Activated CD4-positive, alpha-beta memory T cell treated with anti-CD3 and anti-CD28 coated beads, Interleukin-2, amount 10 ng/mL, durations not matched to agents 7 days and 5 days (primary cell): ENCODE measurements at places on chromosomes 2 and 18.
A peak's percentile ranks its signal among the peaks of the same experiment; 100 is the strongest.

GRCh38 chr2:235934774-235935484 is 233.3 kb downstream of the GBX2 start:
- no peak for DNase-seq

DNA sequence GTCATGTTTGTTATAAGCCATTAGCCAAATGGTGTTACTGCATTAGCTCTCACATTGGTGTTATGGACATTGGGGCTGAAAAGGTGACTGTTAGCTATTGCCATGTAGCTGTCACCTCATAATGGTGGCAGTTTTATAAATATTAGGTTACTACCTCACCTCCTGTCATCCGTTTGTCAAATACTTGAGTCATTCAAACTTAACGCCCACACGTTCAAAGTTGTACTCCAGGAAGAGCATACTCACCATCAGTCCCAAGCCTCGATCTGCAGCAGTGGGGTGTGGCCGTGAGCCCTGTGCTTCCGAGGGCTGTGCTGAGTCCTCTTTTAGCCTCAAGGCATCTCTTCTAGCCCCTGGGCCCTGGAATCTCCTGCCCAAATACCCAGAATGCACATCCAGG is 87.3 kb downstream of the PDK1 start:
- no peak for DNase-seq

DNA sequence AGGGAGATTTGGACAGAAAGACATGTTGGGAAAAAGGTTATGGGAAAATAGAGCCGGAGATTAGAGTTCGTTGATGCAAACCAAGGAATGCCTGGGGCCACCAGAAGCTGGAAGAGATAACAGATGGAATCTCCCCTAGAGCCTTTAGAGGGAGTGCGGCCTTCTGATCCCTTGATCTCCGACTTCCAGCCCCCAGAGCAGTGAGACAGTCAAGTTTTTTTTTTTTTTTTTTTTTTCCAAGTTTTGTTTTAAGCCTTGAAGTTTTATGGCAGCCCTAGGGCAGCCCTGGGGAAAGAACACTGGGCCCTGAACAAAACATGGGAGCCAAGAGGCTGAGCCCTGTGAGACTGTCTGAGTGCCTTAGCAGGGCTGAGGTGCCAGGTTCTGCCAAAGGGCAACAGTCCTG is 6.5 kb downstream of the DGKD start:
- no peak for DNase-seq

DNA sequence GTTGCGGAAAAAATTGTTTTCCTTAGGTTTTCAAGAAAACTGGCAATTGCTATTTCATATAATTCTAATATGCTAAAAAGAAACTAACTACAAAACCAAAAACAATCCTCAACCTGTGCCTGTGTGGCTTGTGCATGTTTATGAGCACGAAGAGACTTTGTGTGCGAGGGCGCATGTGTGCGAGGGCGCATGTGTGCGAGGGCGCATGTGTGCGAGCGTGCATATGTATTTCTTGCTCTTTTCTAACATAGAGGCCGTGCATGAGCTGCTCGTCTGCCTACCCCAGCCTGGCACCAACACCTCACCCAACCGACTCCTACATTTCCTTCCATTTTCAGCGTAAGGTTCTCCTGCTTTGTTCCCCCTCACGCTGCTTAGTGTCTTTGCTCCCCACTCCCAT is 211.6 kb downstream of the DOK6 start:
- no peak for DNase-seq

DNA sequence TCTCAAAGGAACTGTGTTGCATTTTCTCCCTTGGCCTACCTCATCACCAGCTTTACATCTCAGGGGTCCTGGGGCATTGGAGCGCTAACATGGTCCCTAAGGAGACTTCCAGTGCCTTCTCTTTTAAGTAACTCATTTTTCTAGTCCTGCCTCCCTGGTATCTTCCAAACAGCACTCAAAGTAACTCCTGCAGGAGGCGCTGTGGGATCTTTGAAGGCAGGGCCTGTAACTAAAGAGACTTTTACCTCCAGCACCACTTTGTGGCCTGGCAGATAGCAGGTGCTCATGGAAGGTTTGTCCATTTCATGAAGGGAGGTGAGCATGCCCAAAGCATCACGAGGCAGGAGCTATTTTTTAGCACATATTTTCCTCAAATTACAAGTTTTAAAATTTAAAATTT is 411.0 kb upstream of the GYPC start:
- peak; percentile 41 for DNase-seq

GRCh38 chr18:54812885-54813284 is 15.4 kb upstream of the RAB27B start:
- peak; percentile 51 for DNase-seq

DNA sequence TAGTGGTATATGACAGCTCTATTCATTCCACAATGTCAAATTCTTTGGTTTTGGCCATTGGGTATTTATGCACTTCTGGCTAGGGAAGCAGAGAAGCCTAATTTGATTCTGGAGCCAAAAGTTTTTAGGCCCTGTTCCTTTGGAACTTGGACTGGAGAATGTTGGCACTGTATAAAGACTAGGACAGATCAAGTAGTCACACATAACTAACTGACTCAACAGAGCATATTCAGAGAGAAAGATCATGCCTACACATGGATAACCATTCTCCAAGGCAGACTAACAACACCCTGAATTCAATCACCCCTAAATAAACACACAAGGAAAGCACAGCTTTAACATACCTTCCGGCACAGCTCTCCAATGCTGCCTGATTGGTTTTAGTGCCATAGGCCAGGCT is 62.9 kb downstream of the ARHGAP15 start:
- DNase-seq, result no peak

GRCh38 chr18:22060361-22060760 is 109.0 kb upstream of the GATA6 start:
- no peak for DNase-seq

DNA sequence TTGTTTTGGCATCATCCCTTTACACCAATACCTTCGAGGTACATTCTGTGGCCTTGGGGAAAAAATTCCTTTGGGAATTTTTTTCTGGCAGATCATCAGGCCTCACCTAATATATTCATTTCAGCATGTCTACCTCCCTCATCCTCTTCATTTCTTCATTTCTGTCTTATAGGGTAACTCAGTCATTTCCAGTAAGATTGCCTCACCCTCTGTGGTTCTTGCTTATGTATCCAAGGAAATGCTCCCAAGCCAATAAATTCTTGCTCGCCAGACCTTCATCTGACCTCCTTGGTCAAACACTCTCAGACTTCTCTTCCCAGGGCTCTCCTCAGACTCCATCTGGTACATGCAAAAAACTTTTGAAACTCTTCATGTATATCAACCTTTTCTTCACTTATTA is 265.6 kb downstream of the TMX3 start:
- DNase-seq, result no peak

DNA sequence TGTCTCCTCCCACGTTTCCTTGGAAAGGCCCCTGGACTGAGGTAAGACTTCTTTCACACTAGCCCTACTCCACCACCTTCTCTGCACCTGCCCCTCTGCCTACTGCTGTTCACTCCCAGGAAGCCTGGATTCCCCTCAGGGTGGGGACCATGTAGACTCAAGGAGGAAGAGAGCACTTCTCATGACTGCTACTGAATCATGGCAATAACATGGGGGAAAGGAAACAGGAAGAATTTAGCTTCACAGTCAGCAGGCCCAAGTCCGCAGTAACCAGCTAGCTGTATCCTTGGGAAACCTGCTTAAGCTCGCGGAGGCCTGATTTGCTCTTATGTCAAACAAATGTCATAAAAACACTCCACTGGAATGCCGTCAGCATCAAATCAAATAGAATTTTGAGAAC is 126.2 kb upstream of the CAPN13 start:
- DNase-seq, result no peak

DNA sequence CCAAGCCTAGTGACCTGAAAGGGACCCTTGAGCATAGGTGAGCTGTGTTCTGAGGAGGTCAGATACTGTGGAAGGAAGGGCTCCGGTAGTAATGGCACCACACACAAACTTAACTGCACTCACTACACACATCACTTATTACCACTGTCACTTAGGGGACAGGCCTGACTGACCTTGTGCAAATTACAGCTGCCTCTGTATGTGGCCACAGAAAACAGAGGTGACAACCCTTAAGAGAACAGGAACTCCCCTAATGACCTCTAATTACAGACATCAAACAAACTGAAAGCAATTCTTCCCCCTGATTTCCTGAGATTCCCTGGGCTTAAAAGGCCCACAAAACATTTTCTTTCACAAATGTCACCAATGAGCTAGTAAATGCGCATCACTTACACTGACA is 360.6 kb downstream of the RND3 start:
- DNase-seq, result no peak

GRCh38 chr18:24516261-24516660 is 55.8 kb downstream of the HRH4 start:
- DNase-seq, result no peak

GRCh38 chr2:173750353-173750801 is 214.8 kb downstream of the SP3 start:
- no peak for DNase-seq

DNA sequence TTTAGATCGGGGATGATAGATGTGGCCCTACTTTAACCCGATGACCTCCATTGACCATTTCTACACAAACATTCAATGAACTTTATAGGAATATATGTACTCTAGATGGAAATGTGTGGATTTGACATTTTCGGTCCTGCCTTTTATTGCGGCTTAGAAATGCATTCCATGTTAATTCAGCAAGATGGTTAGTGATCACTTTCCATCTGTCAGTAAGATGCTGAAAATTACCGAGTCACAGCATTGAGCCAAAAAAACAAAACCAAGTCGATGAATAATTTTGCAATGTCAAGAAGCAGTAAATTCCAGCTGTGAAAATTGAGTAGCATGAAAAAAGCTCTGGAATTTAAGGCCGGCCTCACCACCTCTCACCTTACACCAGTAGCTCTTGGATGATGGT is 1642.6 kb upstream of the NXPH2 start:
- DNase-seq, result no peak

DNA sequence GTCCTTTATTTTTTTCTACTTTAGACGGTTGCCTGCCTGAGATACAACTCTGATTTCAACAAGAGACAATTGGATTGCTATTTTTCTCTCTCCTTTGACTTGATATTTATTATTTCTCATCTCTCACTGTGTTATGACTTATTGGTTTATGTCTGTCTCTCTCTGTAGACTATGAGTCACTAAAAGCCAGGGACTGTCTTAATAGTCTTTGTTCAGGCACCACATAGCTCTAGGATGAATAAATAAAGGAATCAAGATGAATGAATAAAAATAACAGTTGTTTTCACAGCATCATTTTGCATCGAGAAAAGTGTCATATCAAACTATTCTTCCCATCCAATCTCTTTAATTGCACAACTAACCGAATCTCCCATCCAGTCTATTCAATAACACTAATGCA is 31.4 kb upstream of the CD28 start:
- no peak for DNase-seq
